ENCODE measurements at places on chromosomes 12 and 14. TPM values are rescaled to one million over a fixed set of nuclear protein-coding genes. Genes with fewer than 3 reads are reported as not detected.

DNA sequence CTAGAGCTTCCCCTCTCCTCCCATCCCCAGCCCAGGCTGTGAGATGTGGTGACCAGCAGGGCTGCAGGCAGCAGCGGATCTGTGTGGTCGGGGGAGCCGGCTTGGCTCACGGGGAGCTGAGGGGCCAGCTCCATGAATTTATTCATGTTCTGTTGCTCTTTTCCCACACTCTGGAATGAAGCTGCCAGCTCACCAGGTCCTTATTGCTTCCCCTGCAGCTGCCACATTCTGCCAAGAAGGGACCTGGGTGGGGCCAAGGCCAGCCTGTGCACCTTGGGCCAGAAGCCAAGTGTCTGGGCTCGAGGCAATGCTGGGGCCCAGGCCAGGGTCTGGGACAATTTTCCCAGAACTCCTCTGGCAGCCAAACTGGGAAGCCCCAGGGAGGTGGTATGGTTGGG is 2.5 kb upstream of the C1QL4 start:
- peaks cover 31% of the 10 kb centered on the region for H3K27me3 ChIP-seq
- H3K4me3 ChIP-seq = no peak overlapping the region
- H3K4me1 ChIP-seq = no peaks in the 10 kb centered on the region
- no peaks in the 10 kb centered on the region for H3K36me3 ChIP-seq
- H3K27ac ChIP-seq = no peak overlapping the region
- DNase-seq = peak; percentile 59

- no peak for DNase-seq
- H3K4me1 ChIP-seq = no peaks in the 10 kb centered on the region
Measured at GRCh38 chr12:58459191-58459590, 461.1 kb downstream of the LRIG3 start.

PIWIL1 gene
- not detected for total RNA-seq

DNA sequence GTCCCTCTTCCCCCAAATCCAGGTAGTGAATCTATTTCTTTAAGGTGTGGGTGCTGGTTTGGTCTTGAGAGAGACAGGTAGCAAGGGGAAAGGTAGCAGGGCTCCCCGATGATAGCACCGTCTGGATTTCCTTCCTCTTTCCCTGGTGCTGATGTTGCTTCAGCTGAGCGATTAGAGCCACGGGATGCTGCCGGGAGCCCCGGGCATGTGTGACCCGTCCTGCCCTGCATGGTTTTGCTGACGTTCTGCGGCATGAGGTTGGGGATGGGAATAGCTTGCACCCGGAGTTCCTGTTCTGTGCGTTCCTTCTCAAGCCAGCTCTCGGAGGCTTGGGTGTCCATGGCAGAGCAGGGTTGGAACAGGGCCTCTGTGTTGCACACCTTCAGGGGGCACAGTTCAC is 107.3 kb downstream of the TSPAN9 start:
- H3K4me3 ChIP-seq = no peak overlapping the region
- DNase-seq = no peak
- H3K4me1 ChIP-seq = no peaks in the 10 kb centered on the region
- H3K27ac ChIP-seq = no peak overlapping the region
- no peaks in the 10 kb centered on the region for H3K36me3 ChIP-seq

KLHDC1 gene
- total RNA-seq = 14.4 TPM
